ENCODE measurements at places on chromosomes 2 and 18.

DNA sequence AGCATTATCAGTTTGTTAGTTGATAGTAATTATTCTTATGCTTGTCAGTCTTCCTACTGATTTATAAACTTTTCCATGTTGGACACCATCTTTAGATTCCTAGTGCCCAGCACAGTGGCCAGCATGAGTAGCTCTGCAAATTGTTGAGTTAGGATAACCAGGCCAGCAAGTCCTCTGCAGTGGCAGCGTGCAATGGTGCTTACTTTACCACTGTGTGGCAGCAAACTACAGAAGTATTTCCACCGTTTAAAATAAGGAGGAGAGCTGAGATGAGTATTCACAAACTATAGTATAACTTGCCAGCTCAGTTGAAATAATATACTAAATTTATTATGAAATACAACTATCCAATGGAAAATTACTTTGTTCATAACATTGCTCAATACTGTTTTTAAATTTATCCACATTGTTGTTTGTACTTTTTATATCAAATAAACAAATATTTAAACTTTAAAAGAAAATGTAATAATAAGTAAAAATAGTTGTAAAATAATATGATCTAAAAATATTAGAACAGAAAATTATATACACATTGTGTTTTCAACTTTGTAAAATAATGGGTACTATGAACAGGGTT, 9.3 kb upstream of the THADA start:
- DNase-seq: peak; percentile 37

DNA sequence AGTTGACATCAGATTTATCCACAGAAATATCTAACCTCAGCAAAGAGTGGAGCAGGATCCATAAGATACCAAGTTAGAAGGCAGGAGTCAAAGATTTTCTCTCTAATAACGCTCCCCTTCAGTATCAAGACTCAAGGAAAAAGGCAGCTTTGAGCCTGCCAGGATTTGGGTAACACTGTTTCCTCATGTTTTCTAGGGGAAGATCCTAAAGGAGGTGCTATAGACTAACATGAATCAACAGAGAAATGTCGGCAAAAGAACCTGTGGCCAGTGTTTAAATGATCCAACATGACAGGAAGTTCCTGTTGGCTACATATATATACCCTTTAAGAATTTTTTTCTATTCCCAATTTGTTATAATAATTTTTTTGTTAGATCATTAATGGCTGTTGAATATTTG, 402.3 kb downstream of the TGIF1 start:
- DNase-seq: no peak

GRCh38 chr2:139067072-139067471, 286.9 kb upstream of the NXPH2 start:
- DNase-seq: no peak

DNA sequence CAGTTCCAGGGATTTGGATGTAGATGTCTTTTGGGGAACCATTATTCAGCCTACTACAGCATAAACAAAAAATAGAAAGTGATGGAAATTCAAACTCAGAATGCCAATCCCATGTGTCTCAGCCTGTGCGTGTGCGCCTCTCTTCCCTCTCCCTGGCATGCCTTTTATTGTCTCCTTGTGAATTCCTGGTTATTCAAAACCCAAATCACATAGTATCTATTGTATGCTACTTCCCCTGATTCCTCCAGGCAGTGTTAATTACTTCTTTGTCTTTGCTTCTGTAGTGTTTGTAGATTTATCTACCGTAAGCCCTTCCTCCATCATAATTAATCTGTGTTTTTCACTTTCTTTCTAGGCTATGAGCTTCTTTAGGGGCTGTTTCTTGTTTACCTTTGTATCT, 38.9 kb downstream of the RHBDD1 start:
- no peak for DNase-seq

DNA sequence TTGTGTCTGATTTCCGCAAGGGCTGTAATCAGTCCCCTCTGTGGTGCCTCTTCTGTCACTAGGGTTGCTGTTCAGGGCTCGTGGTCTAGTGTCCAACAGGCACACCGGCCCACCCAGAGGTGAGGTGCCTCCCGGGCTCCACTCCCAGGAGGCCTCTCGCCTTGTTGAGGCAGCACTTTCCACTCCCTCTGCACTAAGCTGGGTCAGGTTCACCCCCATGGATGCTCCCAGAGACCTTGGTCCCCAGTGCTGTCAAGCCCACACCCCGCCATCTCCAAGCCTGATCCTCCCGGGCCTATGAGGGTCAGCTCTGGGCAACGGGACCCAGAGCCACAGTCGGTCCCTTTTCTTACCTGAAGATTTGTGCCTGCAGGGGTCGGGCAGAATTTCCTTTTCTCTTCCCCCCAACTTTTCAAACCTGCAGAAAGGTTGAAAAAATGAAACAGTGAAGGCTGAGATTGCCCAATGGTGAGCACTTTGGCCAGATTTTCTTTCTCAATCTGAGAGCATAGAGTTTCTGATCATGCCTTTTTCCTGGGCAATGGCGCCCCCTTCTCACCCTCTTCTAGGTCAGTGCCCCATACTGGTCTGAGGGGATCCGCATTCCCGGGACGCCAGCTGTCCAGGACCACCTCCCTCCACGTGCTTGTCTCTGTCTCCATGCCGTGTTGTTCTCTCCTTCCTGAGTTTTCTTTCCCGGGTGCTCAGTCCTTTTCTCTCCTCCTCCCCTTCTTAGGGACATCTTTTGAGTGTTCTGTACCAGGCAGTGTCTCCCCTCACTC, 148.0 kb downstream of the ASB1 start:
- DNase-seq: no peak

- no peak for DNase-seq
Observed at GRCh38 chr18:54506516-54507261, 84.4 kb upstream of the DYNAP start.

DNA sequence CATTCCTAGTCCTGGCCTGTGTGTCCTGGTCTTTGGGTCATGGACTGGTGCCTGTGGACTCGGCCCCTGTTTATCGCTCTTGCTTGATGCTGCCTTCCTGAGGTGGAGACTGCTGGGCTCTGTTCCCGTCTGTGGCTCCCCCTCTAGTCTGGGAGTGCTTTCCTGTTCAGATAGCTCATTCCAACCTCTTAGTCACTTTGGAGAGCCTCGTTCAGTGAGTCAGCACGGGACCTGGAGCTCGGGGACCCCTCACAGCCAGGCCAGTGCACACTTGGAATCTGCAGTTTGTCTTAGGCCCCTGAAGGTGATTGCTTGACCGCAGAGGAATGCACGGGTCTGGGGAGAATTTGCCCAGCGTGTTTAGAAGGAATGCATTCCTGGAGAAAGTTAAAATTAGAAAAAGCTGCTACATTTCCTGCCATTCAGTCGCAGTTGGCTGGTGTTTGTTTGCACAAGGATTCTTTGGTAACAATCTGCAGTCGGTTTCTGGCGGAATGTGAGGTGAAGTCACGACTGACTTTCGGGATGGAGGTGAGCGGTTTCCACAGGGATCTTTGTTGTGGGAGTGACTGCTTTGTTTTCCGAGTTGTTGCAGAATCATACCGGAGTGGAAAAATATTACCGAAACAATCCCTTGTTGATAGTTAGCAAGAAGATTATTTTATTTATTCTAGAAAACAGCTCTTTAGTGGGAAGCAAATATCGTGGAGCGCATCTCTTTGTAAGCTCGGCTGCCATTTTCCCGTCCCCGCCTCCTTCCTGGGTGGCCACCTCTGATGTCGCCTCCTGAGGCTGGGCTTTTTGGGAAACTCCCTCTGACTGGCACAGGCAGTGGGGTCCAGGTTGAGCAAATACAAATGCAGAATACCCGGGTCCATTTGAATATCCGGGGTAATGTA, 29.6 kb downstream of the SH3BP4 start:
- peak; percentile 99 for DNase-seq

DNA sequence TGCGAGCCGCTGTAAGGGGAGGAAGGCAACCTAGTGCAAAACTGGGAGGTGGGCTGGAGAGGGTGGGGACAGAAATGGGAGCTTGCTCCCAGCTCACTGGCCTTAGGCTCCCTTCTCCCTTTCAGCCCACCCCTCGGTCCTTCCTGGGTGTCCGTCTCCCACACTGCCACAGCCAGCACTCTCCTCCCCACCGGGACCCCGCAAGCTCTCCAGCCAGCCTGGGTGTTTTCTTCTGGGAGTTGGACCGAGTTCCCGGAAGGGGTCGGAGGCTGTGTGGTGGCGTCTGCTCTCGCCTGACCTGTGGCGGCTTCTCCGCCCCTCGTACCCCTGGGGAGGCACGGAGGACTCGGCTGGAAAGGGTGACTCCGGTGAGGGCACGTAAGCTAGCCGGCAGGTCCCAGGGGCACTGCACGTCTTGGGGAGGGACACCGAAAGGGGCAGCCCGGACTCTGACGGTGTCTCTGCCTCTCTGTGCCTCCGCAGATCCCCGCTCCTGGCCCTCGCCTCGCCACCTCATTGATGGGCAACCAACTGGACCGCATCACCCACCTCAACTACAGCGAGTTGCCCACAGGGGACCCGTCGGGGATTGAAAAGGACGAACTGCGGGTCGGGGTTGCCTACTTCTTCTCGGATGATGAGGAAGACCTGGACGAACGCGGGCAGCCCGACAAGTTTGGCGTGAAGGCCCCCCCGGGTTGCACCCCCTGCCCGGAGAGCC, 1.1 kb downstream of the LRATD1 start:
- no peak for DNase-seq

DNA sequence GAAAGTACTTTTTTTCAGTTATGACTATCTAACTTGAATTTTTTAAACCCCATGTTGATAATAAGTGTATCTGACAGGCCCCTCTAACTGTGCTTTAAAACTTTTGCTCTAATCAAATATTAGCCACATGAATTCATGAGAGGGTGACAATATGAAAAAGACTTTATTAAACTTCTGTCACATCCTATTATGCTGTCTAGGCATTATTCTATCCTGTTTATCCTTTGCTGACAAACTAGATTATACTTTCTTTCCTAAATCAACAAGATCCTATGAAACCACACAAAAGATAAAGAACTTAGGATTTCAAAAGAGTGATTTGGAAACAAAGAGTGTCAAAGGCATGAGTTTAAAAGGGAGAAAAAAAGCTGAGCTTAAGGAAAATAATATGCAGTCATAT, 57.8 kb downstream of the ST6GAL2 start:
- DNase-seq: no peak

GRCh38 chr2:8334866-8335325, 347.0 kb upstream of the ID2 start:
- DNase-seq: no peak

- DNase-seq: no peak
Observed at GRCh38 chr2:202147775-202148174, 74.7 kb downstream of the KIAA2012 start.

DNA sequence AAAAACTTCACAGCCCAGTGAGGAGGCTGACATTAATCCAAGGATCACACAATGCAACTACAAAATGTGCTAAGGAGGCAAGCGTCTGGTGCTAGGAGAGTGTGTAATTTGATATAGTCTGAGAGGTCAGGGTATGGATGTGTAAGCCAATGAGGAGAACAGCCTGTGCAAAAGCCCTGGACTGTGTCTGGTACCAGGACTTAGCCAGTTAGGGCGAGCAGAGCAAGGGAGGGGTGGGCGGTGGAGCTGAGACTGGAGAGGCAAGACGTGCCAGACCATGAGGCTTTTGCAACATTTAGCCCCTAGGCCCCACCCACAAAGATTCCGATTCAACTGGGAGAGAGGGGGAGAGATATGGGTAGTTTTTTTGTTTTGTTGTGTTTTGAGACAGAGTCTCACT, 33.5 kb upstream of the SPRED2 start:
- no peak for DNase-seq

DNA sequence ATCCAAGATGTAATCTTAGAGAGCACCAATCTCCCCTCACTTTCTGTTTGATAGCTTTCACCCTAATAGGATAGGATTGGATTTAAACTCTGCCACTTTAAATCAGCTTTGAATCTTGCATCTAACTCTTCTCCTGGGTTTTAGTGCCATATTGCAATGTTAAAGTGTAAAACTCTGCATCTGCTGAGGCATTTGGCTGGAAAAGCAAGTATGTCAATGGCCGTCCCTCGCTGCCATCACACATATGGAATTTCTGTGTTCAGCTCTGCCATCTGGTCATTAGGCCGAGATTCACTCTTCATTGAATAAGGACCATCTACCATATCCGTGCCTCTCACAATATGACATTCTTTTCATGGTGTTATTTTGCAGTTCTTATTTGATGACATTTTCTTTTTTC, 728.1 kb upstream of the PIK3C3 start:
- no peak for DNase-seq

DNA sequence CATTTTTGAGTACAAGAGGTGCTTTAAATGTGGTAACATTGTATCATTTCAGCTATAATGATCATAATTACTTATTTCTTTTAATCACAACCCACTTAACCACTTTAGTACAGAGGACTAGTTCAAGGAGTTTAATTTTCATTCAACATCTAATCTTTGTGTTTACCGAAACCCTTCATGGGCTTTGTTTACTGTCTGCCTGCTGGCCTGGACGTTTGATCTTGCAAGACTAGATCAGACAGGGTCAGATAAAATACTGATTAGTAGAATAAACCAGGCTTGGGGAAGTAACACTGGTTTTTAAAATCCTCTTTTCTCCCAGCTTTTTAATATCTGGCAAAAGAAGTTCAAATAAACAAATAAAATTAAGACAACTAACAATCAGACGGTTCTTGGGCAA, 93.6 kb downstream of the SATB2 start:
- no peak for DNase-seq
